Daoy (cell line): ENCODE measurements at places on chromosomes 7 and 10. TPM values are rescaled to one million over a fixed set of nuclear protein-coding genes. Genes with fewer than 3 reads are reported as not detected.

- peak; percentile 79 for DNase-seq
Observed at GRCh38 chr10:72009425-72010081, 45.4 kb downstream of the CHST3 start.

DNA sequence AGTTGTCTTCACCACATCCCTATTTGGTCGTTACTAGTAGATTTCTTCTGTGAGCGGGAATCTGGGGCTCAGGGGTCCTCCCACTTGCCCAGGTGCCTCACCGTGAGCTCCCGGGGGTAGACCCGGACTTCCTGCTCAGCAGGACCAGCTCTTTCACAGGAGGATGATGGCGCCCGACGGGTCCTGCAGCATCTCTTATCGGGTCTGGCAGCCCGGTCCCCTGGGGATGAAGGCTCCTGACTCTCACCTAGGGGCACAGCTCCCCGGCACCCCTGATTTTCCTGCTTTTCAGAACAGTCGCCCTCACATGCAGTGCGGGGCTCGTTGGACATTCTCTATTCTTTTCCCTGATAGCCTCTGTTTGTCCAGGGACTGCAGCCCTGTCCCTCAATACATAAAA lies 33.0 kb upstream of the SHH start:
- no peak for DNase-seq

- no peak for DNase-seq
Observed at GRCh38 chr7:93883917-93884345, 6.6 kb downstream of the TFPI2 start.

GRCh38 chr7:148944935-148945934 lies 61.1 kb upstream of the EZH2 start:
- DNase-seq: peak; percentile 60

DNA sequence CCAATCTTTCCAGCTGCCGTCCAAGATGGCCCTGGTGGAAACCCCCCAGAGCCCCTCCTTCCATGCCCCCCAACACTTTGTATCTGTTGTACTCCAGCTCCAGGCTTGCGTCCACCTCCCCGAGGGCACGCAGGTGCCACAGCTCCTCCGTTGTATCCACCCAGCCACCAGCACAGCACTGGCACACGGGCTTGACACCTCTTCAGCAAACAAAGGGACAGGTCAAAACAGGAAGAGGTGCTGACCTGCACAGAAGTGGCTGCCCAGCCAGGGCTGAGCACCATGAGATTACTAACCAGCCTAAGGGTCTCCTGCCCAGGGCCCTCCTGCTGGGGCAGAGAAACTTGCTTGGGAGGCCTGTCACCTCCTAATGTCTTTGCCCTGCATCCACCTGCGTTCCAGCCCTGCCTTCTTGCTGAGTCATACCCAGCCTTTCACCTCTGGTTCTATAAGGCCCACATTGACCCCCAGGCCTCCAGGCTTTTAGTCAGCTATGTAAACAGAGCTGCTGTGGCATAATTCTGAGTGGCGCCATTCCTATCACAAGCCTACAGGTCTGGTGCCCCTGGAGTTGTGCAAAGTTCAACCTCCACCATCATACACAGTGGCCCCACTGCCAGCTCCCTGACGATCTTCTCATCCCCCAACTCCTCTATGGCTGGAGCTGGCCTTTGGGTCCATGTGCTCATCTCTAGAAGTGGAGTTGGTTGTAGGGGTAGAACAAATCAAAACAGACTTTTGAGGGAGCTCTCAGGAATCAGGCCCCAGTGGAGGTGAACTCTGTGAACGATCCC lies 20.9 kb downstream of the SLC29A3 start:
- peak; percentile 63 for DNase-seq

DNA sequence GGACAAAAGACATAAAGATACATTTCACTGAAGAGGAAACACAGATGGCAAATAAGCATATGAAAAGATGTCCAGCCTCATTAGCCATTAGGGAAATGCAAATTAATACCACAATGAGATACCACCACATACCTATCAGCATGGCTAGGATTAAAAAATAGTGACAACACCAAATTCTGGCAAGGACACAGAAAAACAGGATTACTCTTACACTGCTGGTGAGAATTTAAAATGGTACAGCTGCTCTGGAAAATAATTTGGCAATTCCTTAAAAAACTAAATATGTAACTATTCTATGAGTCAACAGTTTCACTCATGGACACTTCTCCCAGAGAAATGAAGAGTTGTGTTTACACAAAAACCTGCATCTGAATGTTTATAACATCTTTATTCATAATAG lies 121.1 kb downstream of the C10orf90 start:
- DNase-seq: no peak

DNA sequence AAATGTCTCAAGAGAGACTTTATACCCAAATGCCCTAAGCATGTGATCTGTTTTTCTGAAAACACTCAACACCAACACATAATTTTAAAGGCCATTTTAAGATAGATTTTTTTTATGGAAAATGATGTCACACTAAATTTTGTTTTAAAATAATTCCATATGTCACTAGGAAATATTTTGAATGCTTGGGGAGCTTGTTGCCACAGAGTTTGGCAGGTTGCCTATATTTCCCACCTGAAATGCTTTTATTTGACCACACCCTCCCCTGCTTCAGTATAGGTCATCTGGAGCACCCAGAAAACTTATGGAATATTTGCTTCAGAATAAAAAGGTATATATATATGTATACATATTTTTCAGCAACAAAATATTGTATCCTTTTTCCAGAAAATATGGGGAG lies 180.0 kb upstream of the ANK3 start:
- DNase-seq: no peak

DNA sequence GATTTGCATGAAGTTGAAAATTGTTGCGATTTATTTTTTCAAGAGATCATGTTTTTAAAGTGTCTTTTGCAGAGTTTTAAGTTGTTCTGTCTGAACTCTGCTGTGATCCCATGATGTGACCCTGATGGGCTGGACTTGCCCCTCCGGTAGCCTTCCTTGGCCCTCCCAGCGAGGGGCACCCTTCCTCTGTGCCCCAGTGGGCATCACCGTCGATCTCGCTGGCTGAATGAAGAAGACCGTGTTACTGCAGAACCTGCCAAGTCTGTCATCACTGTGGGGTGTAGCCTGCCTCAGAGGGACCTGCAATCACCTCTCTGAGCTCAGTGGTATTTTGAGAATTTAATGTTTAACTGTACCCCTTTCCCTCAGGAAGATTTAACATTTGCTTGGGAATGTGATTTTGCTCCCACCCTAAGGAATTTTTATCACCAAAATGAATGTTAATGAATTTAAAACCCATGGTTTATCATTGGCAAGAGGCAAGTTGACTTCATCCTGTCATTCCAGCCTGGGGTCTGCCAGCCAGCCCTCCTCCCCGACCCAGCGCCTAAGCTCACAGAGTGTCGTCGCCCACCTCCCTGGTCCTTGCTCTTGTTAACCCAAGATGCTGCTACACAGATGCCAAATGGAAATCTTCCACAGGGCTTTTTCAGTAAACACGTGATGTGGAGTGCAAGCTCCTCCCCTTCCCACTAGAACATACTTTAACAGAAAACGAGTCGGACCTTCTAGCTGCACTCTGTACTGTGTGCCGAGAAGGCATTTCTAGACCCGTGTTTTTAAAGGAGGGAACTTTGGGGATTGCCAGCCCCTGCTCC lies 115.4 kb downstream of the NT5C2 start:
- no peak for DNase-seq

- DNase-seq: peak; percentile 37
Observed at GRCh38 chr7:33926535-33926934, 21.2 kb downstream of the BMPER start.

The WNT2 gene
- total RNA-seq: 0.65 TPM in 1 of 2 replicates, not detected in the other

The ANLN gene
- 460 and 468 TPM in 2 replicates for total RNA-seq

The UTF1 gene
- total RNA-seq: not detected in 2 replicates

The CBX3 gene
- total RNA-seq: 495 and 643 TPM in 2 replicates

The MUC12 gene
- 1.4 and 8.7 TPM in 2 replicates for total RNA-seq

The CCL24 gene
- not detected in 2 replicates for total RNA-seq
